Stimulated activated CD4-positive, alpha-beta T cell treated with anti-CD3 and anti-CD28 coated beads, Interleukin-1b, Interleukin-23, amount 100 ng/mL, for 1 hour (primary cell): ENCODE measurements at places on chromosomes 11 and 22.

GRCh38 chr11:110955776-110956175 lies 243.5 kb upstream of the ARHGAP20 start:
- no peak for DNase-seq

- no peak for DNase-seq
These were observed 5.4 kb downstream of the RAB38 start for GRCh38 chr11:88169881-88170280.

DNA sequence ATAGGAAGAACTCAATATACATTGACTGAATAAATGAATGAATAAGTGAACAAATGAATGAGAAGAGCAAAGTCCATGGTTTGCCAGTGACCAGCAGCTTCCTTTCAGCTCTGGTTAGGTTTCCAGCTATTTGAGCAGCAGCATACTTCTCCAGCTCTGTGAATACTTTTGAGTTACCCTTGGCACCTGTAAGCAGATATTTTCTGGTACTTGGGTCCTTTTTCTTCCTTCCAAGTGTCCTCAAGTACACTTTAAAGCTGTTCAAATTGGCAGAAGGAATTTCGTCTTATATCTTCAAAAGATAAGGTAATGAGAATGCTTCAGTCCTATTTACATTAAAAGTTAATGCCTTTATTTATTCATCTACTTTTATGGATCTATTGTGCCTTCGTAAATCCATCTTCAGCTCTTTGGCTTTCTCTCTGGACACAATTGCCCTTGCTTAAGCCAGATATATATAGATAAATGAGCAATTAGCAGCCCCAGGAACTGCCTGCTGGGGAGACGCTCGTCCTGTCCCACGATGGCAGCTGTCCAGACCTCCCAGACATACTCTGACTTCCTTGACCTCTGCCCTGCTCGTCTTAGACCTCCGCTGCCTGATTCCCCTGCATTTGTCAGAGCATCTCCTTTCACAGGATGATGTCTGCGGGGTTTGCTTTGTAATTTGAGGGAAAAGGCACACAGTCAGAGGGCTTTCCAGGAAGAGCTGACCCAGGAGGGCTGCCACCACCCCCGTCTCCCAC lies 926.3 kb downstream of the OPCML start:
- no peak for DNase-seq

- DNase-seq: no peak
These were observed 2.5 kb downstream of the TCN2 start for GRCh38 chr22:30609260-30610185.

DNA sequence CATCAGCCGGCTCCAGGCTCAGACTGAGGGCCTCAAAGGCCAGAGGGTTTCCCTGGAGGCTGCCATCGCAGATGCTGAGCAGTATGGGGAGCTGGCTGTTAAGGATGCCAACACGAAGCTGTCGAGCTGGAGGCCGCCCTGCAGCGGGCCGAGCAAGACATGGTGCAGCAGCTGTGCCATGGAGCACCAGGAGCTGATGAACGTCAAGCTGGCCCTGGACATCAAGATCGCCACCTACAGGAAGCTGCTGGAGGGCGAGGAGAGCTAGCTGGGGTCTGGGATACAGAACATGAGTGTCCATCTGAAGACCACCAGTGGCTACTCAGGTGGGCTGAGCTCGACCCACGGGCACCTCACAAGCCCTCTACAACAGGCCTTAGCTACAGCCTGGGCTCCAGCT lies 4.0 kb upstream of the SCUBE2 start:
- DNase-seq: no peak

- no peak for DNase-seq
These were observed 1.9 kb downstream of the PATZ1 start for GRCh38 chr22:31344256-31344577.
